Pericardium fibroblast (primary cell): ENCODE measurements at places on chromosomes 1 and 21. TPM values are rescaled to one million over a fixed set of nuclear protein-coding genes. Genes with fewer than 3 reads are reported as not detected.

The FCRL4 gene
- total RNA-seq: not detected in 2 replicates

The DNAJC6 gene
- 0.26 and 1.6 TPM in 2 replicates for total RNA-seq

The TRIM45 gene
- total RNA-seq: 2.1 and 3.0 TPM in 2 replicates

The NBPF8 gene
- total RNA-seq: 4.6 and 8.2 TPM in 2 replicates

The EPHB2 gene
- 6.9 and 10.1 TPM in 2 replicates for total RNA-seq

The ACTL8 gene
- total RNA-seq: 1.2 TPM in 1 of 2 replicates, not detected in the other

The GBP7 gene
- not detected in 2 replicates for total RNA-seq

The MYCL gene
- total RNA-seq: 0.68 TPM in 1 of 2 replicates, not detected in the other

The ZBTB7B gene
- total RNA-seq: 12.3 and 21.6 TPM in 2 replicates

The GBP1 gene
- 11.7 and 32.1 TPM in 2 replicates for total RNA-seq

The TSPAN1 gene
- 0.12 TPM in 1 of 2 replicates, not detected in the other for total RNA-seq

The IFNLR1 gene
- total RNA-seq: not detected in 2 replicates

The SGIP1 gene
- total RNA-seq: under 0.01 and 0.68 TPM in 2 replicates

The NPL gene
- 1.4 TPM in 2 replicates for total RNA-seq

The SYPL2 gene
- total RNA-seq: 0.23 and 1.4 TPM in 2 replicates

The TINAGL1 gene
- 9.1 and 65.9 TPM in 2 replicates for total RNA-seq

The FAM72C gene
- total RNA-seq: 0.09 and 0.23 TPM in 2 replicates

The OLFML3 gene
- 320 and 623 TPM in 2 replicates for total RNA-seq

The FLG gene
- total RNA-seq: not detected in 2 replicates

The SH2D1B gene
- total RNA-seq: not detected in 2 replicates

The DCST1 gene
- total RNA-seq: not detected in 2 replicates

The DMBX1 gene
- total RNA-seq: not detected in 2 replicates

The ST6GALNAC5 gene
- 3.8 and 6.7 TPM in 2 replicates for total RNA-seq

The LRRC38 gene
- 1.1 TPM in 1 of 2 replicates, not detected in the other for total RNA-seq

The ZNF648 gene
- total RNA-seq: not detected in 2 replicates

The AKNAD1 gene
- 0.12 TPM in 1 of 2 replicates, not detected in the other for total RNA-seq

The PLA2G2D gene
- total RNA-seq: not detected in 2 replicates

The BATF3 gene
- 0.43 and 2.1 TPM in 2 replicates for total RNA-seq

The SPATA45 gene
- total RNA-seq: not detected in 2 replicates

The LCK gene
- not detected in 2 replicates for total RNA-seq

The CTSE gene
- total RNA-seq: not detected in 2 replicates

The RGS13 gene
- total RNA-seq: not detected in 2 replicates

The OR14I1 gene
- not detected in 2 replicates for total RNA-seq

The XKR8 gene
- total RNA-seq: 4.2 and 6.8 TPM in 2 replicates

The CAMK1G gene
- total RNA-seq: 0.58 TPM in 1 of 2 replicates, not detected in the other

The NHLH1 gene
- under 0.01 TPM in 1 of 2 replicates, not detected in the other for total RNA-seq

The ATP6V1G3 gene
- total RNA-seq: 0.23 TPM in 1 of 2 replicates, not detected in the other

The DIPK1A gene
- total RNA-seq: 4.7 and 12.3 TPM in 2 replicates

The IL20 gene
- total RNA-seq: not detected in 2 replicates

The HOOK1 gene
- total RNA-seq: not detected in 2 replicates

The WDR77 gene
- total RNA-seq: 15.8 and 24.3 TPM in 2 replicates

The ERICH3 gene
- total RNA-seq: not detected in 2 replicates

The LCE2C gene
- total RNA-seq: not detected in 2 replicates

The CD1B gene
- not detected in 2 replicates for total RNA-seq

The CD34 gene
- total RNA-seq: 6.6 and 32.9 TPM in 2 replicates

The FAM177B gene
- not detected in 2 replicates for total RNA-seq

The RIPK4 gene
- under 0.01 TPM in 1 of 2 replicates, not detected in the other for total RNA-seq

The PAPPA2 gene
- total RNA-seq: 0.35 and 7.9 TPM in 2 replicates

The CFAP141 gene
- total RNA-seq: not detected in 2 replicates

The S100A7A gene
- not detected in 2 replicates for total RNA-seq

The NME7 gene
- 9.5 and 20.2 TPM in 2 replicates for total RNA-seq

The TPTE gene
- total RNA-seq: not detected in 2 replicates

The LDLRAP1 gene
- total RNA-seq: 12.3 and 32.7 TPM in 2 replicates

The UHMK1 gene
- total RNA-seq: 24.1 and 25.0 TPM in 2 replicates

The HIPK1 gene
- total RNA-seq: 14.5 and 17.7 TPM in 2 replicates

The TMEM79 gene
- total RNA-seq: 1.5 and 3.1 TPM in 2 replicates

The ERG gene
- total RNA-seq: 0.23 and 4.0 TPM in 2 replicates
